ENCODE measurements at places on chromosomes 3 and 15.

- DNase-seq, result no peak
These were observed 105.3 kb upstream of the LINGO1 start for GRCh38 chr15:77738038-77738370.

DNA sequence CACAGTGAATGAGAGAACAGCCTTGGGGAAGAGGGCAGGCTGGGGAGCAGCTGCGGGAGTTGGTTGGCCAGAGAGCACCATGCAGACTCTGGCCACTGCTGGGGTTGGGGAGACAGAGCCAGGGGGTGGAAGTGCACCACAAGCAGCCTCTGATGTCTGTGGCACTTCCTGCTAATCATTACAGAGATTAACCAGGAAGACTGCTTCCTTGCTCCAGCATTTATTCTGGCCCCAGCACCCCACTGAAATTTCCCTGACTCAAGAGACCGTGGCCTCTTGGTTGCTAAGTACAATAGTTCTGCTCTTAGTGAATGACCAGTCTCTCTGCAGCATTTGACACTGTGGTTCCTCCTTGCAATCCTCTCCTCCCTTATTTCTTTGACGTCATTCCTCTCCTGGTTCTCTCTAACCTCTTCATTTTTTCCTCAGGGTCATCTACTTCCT, 266.2 kb upstream of the ROPN1 start:
- no peak for DNase-seq

DNA sequence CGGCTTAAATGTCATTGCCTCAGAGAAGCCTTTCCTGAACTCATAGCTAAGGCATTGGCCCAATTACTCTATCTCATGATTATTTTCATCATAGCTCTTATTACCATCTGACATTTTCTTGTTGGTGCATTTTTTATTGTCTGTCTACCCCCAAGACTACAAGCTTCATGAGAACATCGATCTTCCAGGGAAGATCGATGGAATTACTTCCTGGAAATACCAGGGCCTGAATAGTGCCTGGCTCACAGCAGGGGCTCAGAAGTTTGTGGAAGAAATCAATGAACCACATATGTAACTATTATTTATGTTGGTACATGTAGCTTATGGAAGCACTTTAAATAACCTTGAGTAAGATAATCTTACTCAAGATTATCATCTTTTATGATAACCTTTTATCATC, 7.7 kb upstream of the MEF2A start:
- DNase-seq, result no peak

- no peak for DNase-seq
These were observed 6.9 kb upstream of the ALPK3 start for GRCh38 chr15:84810073-84810840.

GRCh38 chr3:45199837-45200648, 26.0 kb downstream of the TMEM158 start:
- no peak for DNase-seq

GRCh38 chr15:25691544-25692430, 171.3 kb downstream of the ATP10A start:
- DNase-seq, result no peak

DNA sequence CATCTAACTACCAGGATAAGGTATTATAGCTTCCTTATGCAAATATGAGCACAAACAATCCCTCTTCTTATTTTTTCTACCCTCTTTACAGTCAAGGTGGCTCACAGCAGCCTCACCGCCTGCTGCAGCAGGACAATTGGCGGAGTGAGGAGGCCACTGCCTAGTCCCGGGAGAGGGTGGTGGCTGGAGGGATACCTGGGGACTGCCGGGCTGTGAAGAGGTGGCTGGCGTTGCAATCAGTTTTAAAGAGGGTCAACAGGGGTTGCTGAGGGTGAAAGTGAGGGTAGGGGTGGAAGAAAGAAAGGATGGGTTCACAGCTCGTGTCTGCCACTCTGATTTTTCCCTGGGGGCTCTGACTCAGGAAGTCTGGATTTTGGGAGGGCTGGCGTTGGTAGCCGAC, 105.1 kb upstream of the SLC6A6 start:
- no peak for DNase-seq

DNA sequence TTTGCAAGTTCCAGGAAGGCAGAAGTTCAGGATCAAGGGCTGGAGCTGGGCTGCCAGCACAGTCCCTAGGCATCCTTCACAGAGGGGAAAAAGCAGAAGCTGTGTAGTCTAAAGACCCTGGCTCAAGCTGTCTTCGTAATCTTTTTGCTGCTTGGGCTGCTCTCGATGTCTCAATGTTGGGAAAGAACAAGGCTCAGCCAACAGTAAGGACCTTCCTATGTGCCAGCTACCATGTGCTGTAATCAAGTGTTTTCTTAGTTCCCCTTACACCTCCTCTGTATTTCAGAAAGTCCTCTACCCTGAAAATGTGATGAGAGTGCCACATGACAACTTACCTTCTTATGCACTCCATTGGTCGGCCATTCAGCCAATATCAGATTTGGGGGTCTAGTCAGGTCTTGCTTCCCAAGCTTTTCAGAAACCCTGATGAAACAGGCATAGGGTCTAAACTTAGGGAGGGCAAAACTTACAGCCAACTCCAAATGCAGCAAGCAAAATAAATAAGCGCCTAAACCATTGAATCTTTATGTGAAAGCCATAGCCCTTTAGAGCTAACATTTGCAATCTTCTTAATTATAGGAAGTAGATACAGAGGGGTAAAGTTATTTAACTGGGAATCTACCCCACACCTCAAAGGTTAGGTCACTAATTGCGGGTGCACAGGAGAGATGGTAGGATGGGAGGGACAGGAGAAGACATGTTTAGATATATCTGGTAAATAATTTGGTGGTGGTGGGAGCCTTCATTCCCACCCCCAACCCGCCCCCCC, 1.2 kb upstream of the EDEM1 start:
- DNase-seq, result no peak

- DNase-seq, result no peak
These were observed 33.5 kb downstream of the ZBTB38 start for GRCh38 chr3:141401573-141402475.

GRCh38 chr15:61509327-61509840, 280.3 kb upstream of the RORA start:
- DNase-seq, result no peak

DNA sequence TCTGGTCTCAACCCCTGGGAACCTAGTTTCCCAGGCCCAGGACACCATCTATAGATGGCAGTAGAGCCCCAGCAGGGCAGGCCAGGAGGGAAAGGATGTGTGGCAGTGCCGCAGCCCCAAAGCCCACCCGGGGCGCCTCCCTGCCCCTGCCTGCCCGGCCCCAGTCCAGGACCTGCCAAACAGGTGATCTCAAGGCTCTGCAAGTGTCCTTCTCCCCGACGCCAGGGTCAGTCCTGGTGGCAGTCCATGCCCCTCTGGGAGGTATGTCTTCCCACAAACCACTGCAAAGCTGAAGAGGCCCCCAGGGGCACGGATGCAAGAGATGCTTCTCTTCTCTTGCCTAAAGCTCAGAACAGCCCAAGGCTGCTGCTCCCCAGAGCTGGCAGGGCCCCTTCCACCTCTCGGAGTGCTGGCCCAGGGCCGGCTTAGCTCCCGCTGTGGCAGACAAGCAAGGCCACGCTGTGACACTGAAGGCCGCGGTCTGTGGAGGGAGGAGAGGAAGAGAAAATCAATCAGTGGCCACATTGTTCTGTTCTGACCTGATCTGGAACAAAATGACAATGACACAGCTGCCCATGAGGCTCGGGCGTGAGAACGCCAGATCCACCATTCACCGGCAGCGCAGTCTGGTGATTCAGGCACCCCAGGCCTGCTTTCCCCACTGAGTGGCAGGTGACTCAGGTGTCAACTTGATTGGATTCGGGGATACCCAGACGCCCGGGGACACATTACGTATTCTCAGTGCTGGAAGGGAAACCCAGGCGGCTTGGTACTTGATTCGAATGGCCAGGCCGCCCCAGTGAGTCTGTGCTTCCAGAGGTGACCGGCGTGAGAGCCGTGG, 34.0 kb downstream of the KLHL25 start:
- no peak for DNase-seq

- no peak for DNase-seq
These were observed 19.3 kb downstream of the SLC51A start for GRCh38 chr3:196235452-196236122.

- DNase-seq, result no peak
These were observed 70.4 kb downstream of the TRANK1 start for GRCh38 chr3:36874424-36874823.

GRCh38 chr3:23712656-23713559, 92.8 kb upstream of the UBE2E1 start:
- DNase-seq, result no peak

DNA sequence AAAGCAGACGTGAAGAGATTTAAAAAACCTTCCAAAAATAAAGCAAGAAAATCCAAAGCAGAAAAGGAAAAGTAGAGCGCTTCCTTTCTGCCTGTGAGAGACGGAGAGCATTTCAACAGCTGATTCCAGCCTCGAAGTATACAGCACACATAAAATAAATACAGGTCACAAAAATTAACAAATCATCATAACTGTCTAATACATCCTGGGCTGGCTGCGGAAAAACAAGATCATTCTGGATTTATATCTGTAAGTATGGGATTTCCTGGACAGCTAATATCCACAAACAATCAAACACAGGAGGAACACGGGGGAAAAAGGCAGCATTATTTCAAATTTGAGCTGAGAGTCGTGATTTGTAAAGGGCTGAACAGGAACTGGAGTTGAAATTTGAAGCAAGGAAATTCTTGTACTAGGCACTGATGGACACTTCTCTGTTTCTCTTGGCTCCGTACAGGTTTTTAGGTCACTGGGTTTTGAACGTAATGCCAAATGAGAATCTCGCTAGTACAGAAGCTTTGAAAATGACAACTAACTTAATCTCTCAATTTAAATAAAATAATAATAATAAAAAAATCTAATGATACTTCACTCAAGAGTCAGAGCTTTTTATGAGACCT, 577.7 kb downstream of the FOXP1 start:
- DNase-seq, result no peak

All from effector CD4-positive, alpha-beta T cell (primary cell).